ENCODE measurements at places on chromosomes 13 and 19.
A peak's percentile ranks its signal among the peaks of the same experiment; 100 is the strongest.

DNA sequence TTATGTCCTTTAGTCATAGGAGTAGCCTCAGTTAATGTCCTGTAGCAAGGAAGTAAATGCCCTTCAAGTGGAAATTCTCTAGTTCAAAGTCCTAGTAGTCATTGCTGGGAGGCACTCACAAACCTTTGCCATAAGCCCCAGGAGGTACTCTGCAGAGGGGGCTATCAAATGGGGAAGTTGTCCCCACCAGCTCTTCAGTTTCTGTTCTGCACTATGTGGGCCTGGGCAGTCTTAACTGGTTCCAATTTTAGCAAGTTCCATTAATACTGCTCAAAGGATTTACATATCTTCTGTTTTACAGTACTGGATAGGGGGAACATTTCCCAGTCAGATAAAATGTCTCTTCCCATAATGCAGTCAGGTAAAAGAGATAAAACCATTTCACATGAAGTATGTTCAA lies 101.3 kb downstream of the B3GLCT start:
- DNase-seq = no peak

DNA sequence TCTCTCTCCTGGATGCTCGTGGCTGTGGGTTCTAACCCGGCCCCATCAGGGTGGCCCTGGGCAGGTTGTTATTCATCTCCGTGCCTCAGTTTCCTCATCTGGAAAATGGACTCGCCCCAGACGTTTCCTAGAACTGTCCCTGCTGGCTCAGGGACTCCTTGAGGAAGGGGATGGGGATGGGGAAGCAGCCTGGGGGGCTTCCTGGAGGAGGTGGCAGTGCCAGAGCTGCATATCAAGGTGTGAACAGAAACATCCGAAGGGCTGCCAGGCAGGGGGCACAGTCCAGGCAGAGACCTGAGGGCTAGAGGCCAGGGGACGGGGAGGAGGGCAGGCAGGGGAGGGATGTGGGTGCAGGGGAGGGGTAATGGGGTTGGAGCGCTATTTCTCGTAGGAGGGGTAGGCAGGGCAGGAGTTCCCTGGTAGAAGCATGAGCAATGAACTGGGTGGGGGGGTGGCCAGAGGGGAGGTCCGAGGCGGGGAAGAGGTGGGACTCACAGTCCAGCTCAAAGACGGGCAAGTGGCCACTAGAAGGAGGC lies 3.6 kb upstream of the ELANE start:
- no peak for DNase-seq

DNA sequence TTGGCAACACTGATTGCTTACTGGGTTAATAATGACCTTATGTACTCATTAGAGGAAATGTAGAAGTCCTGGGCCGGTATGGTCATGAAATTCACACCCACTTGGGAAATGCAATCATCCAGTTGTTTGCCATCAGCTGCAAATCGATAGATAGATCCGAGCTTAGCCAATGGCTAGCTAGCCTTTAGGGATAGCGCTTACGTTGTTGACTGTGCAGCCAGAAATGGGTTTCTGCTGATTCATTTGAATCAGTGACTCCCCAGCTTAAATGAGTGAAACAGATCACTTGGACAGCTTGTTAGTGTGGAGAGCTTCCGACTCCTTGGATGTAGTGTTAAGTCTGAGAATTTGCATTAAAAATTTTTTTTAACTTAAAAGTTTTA lies 11.8 kb downstream of the IL17D start:
- DNase-seq = no peak

GRCh38 chr13:109400624-109401257 lies 385.6 kb downstream of the IRS2 start:
- DNase-seq = no peak

- no peak for DNase-seq
Observed at GRCh38 chr19:31538879-31539278, 189.6 kb upstream of the TSHZ3 start.

GRCh38 chr19:30153326-30154210 lies 211.5 kb downstream of the URI1 start:
- DNase-seq = no peak

DNA sequence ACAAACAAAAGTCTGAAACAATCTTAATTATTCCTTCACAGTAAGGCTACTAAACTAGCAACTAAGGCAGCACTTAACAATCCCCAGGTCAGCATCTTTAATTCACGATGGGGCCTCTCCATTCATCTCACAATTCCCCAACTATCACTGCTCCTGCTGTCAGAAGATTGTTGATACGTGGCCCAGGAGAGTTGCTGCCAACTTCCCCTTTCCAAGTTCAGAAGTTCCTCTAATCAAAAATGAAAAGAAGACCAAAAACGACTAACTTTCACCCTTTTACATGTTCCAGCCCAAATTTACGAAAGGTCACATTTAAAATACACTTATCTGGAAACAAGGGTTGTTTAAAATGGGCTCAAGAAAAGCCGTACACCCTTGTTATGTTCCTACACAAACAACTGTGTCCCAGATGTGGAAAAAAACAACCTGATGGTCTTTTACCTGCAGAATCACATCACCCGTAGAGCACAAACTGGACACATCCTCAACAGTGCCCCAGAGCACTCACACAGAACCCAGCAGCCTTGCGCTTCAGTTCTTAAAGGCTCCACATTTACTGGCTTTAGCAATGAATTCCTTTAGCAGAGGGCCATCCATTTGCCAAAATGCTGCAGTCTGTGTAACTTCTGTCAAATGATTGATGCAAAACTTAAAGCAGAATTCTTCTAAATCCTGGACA lies 38.0 kb downstream of the PHF11 start:
- no peak for DNase-seq

DNA sequence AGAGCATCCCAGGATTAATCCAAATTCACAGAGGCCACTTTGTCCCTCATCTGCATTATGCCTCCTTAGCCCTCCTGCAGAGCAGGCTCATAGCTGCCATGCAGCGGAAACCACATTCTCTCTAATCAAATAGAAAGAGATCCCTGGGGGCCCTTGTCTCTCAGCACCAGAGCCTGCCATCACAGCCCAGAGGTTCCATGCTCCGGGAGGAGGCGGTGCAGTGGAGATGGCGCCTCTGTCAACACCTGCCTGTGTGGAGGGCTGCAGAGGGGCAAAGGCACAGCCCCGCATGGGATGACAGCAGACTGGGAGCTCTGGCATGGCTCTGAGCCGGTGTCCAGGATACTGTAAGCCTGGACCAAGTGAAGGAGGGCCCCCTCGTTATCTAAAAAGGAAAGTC lies 111.3 kb downstream of the SLC7A1 start:
- no peak for DNase-seq

- no peak for DNase-seq
Observed at GRCh38 chr19:33241091-33241529, 15.5 kb upstream of the SLC7A10 start.

GRCh38 chr13:43133792-43134191 lies 110.4 kb downstream of the DNAJC15 start:
- DNase-seq = no peak

- DNase-seq = no peak
Observed at GRCh38 chr13:67043901-67044300, 186.2 kb downstream of the PCDH9 start.

DNA sequence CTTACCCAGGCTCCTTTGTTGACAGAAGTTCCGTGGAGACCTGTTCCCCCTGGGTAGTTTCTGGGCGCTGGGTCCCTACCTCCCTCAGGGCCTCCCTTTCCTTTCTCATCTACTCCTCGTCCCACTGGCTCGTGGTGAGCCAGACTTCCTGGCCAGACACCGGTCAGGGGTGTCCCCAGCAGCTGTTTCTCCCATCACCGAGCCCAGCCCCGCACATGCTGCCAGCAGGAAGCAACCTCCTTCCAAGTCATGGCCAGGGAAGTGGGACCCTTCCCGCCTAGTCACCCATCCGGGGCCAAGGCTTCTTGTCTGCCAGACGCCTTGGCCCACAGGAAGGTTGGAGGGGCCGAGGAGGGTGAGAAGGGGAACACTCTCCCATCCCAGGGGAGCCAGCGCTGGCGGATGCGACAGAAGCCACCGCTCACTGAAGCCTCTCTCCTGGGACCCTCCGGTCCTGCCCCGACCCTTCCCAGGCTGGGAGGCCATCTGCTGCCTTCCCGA lies 5.7 kb downstream of the PAK4 start:
- DNase-seq = no peak

DNA sequence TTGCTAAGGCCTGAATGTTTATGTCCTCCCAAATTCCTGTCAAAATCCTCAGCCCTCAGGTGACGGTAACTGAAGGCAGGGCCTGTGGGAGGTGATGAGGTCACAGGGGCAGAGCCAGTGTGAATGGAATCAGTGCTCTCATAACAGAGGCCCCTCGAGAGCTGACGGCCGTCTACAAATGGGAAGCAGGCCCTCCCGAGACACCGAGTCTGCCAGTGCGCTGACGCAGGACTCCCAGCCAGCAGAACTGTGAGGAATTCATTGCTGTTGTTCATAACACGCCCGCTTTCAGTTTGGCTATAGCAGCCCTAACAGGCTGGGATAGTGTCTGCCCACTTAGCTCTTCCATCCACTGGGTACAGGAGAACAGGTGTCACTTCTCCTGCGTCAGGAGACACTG lies 41.2 kb downstream of the CARS2 start:
- DNase-seq = no peak

DNA sequence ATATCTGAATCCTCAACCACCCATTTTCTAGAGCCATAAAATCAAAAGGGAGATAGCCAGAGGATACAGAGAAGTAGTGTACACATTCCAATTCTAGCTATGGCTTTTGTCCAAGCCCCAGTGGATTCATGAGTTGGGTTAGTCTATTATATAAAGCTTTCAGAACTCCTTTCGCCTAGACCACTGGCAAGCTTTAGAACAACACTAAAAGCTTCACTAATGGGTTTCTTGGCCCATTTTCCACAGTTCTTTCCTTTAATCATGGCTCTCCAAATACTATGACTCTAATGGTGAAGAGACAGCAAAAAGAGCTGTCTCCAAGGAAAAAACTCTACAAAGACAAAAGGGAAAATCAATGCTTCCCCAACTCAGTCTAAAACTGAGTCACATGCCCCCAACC lies 48.2 kb upstream of the SLITRK5 start:
- no peak for DNase-seq

- DNase-seq = no peak
Observed at GRCh38 chr13:23848646-23849141, 40.5 kb downstream of the MIPEP start.

DNA sequence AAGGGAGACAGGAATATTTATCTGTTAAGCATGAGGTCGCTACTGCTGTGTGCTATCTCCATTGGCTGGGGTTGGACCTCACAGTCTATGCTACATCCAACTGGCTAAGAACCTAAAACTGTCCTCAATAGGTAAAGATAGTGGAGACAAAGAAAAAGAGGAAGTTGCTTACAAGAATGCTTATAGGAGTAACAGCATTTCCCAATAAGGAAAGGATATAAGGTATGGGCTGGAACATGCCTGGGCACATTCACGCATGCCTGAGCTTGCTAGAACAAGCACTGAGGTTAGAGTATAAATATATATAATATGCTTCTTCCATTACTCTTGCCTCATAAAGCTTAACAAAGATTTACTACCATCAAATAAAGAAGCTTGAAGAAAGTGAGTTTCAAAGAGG lies 47.9 kb upstream of the CEACAM21 start:
- DNase-seq = no peak

DNA sequence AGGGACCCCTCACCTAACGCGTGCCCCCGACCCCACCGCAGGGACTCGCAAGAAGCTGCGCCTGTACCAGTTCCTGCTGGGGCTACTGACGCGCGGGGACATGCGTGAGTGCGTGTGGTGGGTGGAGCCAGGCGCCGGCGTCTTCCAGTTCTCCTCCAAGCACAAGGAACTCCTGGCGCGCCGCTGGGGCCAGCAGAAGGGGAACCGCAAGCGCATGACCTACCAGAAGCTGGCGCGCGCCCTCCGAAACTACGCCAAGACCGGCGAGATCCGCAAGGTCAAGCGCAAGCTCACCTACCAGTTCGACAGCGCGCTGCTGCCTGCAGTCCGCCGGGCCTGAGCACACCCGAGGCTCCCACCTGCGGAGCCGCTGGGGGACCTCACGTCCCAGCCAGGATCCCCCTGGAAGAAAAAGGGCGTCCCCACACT lies 4.7 kb upstream of the MYBPC2 start:
- DNase-seq = peak; percentile 36

- DNase-seq = no peak
Observed at GRCh38 chr13:55761986-55762385, 1378.7 kb upstream of the PRR20A start.

DNA sequence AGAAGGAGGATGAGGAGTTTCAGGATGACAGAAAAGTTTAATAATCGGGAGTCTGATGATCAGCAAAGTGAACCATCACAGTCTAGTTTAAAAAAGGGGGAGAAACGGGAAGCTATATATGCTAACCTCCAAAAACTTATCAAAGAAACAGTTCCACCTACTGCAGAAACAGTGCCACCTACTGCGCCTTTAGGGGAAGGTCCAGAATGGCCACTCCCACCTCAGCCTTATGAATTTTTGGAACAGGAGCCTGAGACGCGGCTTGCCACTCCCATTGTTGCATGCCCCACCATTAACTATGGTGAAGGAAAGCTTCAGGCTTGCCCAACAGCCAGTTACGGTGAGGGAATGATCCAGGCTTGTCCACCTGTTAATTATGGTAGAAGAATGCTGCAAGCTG lies 929.0 kb downstream of the SLITRK6 start:
- DNase-seq = no peak

GRCh38 chr19:56156768-56157167 lies 15.7 kb downstream of the ZNF444 start:
- DNase-seq = no peak

GRCh38 chr13:110650436-110650835 lies 35.1 kb downstream of the NAXD start:
- no peak for DNase-seq

- no peak for DNase-seq
Observed at GRCh38 chr13:36975172-36975571, 24.0 kb downstream of the ALG5 start.

DNA sequence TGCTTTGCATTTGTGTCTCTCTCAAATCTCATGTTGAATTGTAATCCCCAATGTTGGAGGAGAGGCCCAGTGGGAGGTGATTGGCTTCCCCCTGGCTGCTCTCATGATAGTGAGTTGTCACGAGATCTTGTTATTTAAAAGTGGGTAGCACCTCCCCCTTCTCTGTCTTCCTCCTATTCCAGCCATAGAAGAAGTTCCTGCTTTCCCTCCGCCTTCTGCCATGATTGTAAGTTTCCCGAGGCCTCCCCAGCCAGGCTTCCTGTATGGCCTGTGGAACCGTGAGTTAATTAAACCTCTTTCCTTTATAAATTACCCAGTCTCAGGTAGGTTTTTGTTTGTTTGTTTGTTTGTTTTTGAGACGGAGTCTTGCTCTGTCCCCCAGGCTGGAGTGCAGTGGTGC lies 3.8 kb downstream of the LILRA4 start:
- no peak for DNase-seq

GRCh38 chr19:3548606-3549005 lies 8.8 kb downstream of the MFSD12 start:
- no peak for DNase-seq
